ENCODE measurements at places on chromosomes 4 and X.

DNA sequence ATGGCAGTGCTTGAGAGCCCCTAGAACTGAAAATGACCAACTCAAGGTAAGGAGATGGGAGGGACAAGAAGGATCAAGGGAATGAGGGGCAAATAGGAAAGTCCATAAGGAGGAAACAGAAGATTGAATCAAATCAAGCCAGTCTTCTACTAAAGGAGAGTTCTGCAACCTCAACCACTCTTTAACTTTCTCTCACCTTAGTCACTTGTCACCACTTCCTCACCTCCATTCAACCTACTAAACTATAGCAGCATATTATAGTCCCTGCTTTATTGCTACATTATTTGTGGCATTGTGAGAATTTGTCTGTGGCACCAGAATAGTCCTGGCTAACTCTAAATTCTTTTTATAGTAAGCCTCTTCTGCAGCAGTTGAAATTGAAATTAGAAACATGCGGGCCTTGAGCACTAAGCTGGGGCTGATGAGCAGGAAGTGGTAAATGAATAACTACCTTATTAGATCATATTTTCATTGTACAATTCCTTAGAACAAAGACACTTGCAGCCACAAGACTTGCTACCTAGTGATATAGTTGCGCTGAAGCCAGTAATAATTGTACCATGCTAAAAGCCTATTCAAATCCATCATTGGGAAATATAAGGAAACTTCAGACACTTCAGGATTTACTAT is 336.9 kb downstream of the ZNF674 start:
- DNase-seq: peak; percentile 54

- no peak for DNase-seq
These were observed 91.6 kb upstream of the PLAC1 start for GRCh38 chrX:134749706-134750445.

GRCh38 chr4:126935801-126936200 is 697.0 kb upstream of the INTU start:
- no peak for DNase-seq

DNA sequence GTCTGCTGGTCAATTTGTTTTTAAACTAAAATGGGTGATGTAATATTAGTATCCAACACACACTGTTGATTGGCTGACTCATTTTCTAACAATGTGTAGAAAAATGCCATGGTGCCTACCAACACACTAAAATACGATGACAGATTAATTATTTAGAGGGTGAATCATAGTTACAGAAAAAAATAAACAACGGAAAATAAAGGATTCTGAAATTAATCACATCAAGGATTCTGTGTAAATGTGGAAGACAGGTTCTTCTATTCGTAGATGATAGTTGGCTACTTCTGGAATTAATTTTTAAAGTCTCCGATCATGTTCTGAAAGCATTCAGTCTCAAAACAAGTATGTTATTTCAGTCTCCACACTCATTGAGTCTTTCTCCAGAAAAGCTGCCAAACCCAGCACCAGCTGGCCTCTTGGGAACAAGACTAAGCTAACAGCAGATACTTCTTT is 8.2 kb upstream of the IQCM start:
- DNase-seq: peak; percentile 87

- DNase-seq: no peak
These were observed 54.4 kb downstream of the STOX2 start for GRCh38 chr4:183959319-183960045.

DNA sequence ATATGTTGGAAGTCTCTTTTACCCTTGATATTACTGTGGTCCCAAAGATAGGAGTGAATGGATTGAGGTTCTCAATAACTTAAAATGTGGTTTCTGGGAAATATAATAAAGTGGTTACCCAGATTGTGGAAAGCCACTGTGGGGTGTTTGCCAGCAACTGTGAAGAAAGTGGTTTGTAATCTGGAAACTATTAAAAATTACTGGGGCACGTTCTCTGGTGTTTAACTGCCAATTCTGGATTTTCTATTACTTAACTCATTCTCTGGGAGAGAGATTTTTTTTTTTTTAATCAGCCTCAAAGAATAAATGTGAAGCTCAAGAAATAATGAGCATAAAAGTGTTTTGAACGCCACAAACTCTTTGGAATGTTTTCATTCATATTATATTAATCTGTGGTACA is 4.9 kb upstream of the CXCL6 start:
- DNase-seq: peak; percentile 58

DNA sequence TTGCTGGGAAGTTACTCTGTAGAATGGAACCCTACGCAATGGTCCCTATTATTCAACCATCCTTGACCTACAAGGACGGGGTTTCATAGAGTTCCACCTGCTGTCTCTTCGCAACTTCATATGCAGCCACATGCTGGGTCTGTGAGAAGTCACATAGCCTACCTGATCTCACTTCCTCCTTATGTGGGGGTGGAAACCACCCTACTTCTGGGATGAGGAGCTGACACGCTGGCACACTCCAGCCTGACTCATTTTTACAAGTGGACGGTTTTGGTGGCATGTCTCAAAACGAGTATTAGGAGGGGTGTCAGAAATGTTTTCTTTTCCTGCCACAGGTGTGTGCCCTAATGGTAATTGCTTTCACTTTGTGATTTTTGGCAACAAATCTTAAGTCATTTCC is 36.8 kb upstream of the ARSD start:
- no peak for DNase-seq
